ENCODE measurements at places on chromosomes 4 and X. TPM values are rescaled to one million over a fixed set of nuclear protein-coding genes. Genes with fewer than 3 reads are reported as not detected.
A peak's percentile ranks its signal among the peaks of the same experiment; 100 is the strongest.

DNA sequence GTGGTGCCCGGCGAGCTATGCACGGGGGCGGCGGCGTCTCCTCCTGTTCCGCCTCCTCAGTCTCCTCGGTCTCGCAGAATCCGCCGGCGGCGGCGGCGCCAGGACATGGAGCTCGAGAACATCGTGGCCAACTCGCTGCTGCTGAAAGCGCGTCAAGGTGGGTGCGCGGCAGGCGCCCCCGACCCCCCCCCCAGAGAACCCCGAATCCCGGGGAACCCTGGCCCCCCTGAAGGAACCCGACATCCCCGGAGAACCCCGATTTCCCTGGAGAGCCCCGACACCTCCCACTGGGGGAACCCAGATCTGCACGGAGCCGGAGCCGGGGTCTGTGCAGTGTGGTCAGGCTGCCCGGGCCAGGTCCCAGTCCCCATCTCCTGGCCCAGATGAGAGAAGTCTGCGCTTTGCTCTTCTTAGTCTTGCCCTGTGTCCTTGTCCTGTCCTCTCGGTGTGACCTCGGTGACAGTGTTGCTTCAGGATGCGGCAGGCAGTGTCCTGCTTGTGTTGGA, 648 bp downstream of the GRK4 start:
- DNase-seq = no peak

TMPRSS11E gene
- total RNA-seq = not detected

- no peak for DNase-seq
These were observed 16.7 kb upstream of the YTHDC1 start for GRCh38 chr4:68366600-68366999.

CXorf49 gene
- total RNA-seq = not detected

ART3 gene
- total RNA-seq = 0.41 TPM

GRCh38 chr4:4714331-4714730, 145.1 kb upstream of the MSX1 start:
- DNase-seq = no peak

ANK2 gene
- 102 TPM for total RNA-seq

TLR2 gene
- 4.4 TPM for total RNA-seq

XK gene
- 2.5 TPM for total RNA-seq

CPZ gene
- total RNA-seq = 55.9 TPM

GRCh38 chr4:109957227-109957626, 44.5 kb downstream of the EGF start:
- DNase-seq = no peak

DNA sequence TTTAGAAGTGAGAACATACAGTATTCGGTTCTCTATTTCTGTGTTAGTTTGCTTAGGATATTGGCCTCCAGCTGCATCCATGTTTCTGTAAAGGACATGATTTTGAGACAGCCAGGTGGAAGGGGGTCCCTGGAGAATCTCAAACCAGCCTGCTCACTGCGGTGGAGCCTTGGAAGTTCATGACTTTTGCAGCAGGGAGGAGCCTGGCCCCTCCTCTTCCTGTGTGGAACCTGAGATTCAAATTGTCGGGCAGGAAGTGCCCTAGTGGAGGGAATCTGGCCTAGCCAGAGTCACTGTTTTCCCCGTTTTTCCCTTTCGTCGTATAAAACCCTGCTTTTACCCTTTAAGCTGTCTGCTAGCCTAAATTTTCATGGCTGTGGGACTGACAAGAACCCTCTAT, 762.6 kb downstream of the PCDH18 start:
- DNase-seq = no peak

EGFL6 gene
- not detected for total RNA-seq

CFAP47 gene
- total RNA-seq = not detected

FAM90A26 gene
- not detected for total RNA-seq

- no peak for DNase-seq
These were observed 13.0 kb upstream of the SLC25A5 start for GRCh38 chrX:119455264-119455663.

DNA sequence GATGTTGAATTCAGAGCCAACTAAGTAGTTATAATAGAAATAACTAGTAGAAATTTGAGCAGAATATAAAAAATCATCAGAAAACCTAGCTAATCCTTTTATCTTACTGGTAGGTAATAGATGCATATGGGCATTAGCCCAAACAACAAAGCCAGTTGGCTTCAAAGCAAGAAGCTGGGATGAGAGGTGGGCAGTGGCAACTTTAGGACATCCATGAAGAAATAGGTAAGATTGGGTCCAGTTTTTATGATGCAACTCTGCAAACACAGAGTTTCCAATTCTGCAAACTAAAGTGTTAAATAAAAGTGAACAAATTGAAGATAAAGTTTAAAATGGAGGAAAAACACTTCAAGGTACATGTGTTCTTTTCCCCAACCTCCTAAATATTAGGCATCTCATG, 5.1 kb downstream of the PGRMC2 start:
- DNase-seq = no peak

F11 gene
- total RNA-seq = not detected

- no peak for DNase-seq
These were observed 23.1 kb downstream of the MAGEA8 start for GRCh38 chrX:149903889-149904748.

TRIM75 gene
- total RNA-seq = not detected

DNA sequence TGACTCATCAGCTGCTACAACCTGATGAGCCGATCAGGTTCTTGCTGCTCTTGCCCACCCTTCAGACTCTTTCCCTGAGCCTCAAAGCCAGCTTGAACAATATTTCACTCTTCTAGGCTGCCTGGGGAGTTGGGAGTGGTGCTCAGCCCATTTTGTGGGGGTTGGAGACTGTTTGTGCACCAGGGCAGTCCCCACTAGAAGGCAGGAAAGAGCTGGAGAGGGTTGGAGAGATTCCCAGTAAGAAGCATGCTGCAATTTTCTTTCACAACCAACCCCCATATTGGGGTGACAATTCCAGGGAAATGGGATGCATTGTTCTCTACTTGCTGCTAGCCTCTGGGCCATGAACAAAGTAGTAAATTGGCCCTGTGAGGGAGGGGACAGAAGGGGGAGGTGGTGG, 44.1 kb downstream of the SLC16A2 start:
- no peak for DNase-seq

LNX1 gene
- 0.35 TPM for total RNA-seq

HMGN5 gene
- 8.0 TPM for total RNA-seq

GRCh38 chr4:100306018-100306417, 115.8 kb upstream of the DDIT4L start:
- DNase-seq = no peak

DNA sequence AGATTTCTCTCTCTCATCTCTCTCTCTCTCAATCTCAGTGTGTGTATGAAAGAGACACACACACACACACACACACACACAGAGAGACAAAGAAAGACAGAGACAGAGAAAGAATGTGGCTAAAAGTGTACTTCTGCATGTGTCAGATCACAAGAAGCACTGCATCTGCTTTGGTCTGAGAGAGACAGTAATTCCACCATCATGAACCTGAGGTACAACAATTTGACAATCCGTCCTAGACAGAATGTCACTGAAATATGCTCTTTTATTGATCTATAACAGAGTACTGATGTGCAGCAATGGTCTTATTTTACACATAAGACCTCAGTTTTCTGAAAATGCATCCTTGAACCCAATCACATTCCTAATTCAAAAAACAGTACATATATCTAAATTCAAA, 576.2 kb upstream of the SMIM31 start:
- no peak for DNase-seq

GRCh38 chr4:172758586-172759340, 409.8 kb upstream of the GALNT7 start:
- DNase-seq = no peak

DNA sequence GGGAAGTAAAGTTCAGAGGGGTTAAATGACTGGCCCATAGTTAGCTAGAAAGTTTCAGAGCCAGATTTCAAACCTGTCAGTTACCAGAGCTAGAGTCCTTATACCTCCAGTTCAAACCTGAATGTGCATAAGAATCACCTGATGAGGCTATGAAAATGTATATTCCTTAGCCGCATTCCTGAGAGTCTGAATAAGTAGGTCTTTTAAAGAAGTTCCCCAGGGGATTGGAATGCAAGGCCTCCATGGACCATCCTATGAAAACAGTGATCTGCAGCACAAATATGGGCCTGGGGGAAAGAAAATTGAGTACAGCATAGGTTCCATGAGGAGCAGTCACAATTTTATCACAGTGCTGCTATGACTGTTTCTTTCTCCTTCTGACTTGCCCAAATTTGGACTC, 263.9 kb upstream of the CXorf66 start:
- DNase-seq = no peak

- DNase-seq = no peak
These were observed 331.1 kb upstream of the NR3C2 start for GRCh38 chr4:148773313-148773712.

IQCM gene
- total RNA-seq = not detected

GRCh38 chrX:51641421-51642021, 22.8 kb upstream of the CENPVL3 start:
- no peak for DNase-seq

- peak; percentile 95 for DNase-seq
These were observed 19.7 kb downstream of the MAEA start for GRCh38 chr4:1309261-1310010.

GRCh38 chrX:23861215-23861896, 46.4 kb downstream of the APOO start:
- no peak for DNase-seq

XAGE3 gene
- not detected for total RNA-seq

DNA sequence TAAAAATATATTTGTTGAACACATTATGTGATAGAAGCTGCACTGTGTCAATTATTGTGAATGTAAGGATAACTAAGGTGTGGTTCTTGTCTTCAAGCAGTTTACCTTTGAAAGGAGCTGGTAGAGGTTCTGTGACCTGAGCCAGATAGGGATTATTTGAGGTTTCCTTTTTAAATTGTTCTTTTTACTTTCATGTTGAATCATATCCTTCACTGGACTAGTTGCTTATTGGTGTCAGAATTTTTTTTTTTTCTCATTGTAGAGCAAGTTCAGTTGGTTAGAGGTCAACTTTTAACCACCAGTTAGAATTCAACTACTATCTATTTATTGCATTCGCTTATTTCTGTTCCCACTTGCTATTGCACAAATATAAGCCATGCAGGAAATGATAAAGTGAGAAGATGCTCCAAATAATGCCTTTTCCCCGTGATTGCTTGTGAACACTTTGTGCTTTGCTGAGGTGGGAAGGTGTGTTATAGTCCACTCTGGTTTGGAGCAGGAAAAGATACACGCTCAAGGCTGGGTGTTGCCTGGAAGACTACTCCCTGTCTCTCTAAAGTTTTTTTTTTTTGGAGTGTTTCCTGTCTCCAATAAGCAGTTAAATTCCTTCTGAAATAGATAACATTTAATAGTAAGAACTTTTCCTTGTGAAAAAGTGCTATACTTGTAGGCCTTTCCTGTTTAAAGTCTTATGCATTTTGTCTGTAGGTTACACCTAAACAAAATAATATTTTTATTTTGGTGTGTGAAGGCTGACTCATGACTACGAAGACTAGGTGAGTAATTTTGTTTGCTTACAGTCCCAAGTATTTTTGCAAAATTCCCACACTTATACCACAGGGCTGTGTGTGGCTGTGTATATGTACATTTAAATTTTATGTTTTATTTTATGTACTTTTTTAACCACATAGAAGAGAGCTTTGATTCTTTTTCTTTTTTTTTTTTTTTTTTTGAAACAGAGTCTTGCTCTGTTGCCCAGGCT, 83.8 kb upstream of the LCORL start:
- DNase-seq = no peak

- no peak for DNase-seq
These were observed 199.8 kb upstream of the NOCT start for GRCh38 chr4:138815811-138816210.

DNA sequence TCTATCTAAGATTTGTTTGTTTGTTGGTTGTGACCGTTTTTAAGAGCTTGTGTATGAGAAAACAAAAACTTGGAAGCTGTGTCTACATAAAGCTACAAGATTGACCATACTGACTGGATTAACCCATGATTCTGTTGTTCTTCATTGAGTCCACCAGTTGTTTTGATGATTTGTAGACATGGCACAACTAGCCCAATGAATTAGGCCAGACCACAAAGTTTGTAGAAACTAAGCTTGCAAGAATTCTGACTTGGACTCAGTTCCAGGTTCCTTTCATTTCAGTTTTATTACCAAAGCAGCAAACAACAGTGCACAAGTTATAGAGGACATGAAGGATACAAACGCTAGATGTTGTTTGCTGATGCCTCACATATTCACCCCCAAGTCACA, 119.3 kb downstream of the RASGEF1B start:
- no peak for DNase-seq

DNA sequence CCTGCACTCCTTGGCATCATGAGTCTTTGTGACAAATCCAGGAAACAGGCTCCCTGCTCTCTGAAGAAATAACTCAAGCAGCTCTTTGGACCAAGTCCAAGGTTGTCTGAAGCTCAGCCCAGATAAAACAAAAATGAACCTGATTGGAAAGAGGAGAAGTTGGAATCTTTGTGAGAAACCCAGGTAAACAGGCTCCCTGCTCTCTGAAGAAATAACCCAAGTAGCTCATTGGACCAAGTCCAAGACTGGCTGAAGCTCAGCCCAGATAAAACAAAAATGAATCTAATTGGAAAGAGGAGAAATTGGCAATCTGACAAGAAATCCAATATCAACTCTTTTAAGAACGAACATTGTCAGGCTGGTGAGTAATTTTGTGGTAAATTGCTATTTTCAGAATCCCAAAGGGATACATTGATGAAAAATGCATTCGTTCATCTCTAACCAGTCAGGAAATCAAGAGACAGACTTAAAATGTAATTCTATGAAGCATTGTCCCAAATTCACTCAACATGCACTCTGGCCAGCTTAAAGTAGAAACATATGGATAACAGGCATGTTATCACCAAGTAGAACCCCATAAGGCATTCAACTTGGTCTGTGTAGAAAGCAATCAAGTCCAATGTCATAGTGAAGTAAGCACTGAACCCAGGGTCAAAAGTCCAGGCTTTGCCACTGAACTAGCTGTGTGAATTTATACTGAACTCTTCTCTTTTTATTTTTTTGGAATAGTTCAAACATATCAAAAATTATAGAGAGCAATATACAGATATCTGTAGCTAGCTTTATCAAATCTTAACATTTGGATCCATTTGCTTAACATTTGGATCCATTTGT, 16.8 kb upstream of the NFXL1 start:
- no peak for DNase-seq

- no peak for DNase-seq
These were observed 107.8 kb downstream of the EFNB1 start for GRCh38 chrX:68936608-68937007.

GRCh38 chr4:146108756-146109155, 66.8 kb upstream of the LSM6 start:
- DNase-seq = no peak

TEX13D gene
- not detected for total RNA-seq

Measured in ovary (tissue), 10 donors.